ENCODE measurements at places on chromosomes 7 and 10. TPM values are rescaled to one million over a fixed set of nuclear protein-coding genes. Genes with fewer than 3 reads are reported as not detected.

The PRSS37 gene
- total RNA-seq, result not detected

The PRR15 gene
- total RNA-seq, result 11.7 TPM

The FAM237B gene
- not detected for total RNA-seq

The FXYD4 gene
- not detected for total RNA-seq

The CLCN1 gene
- total RNA-seq, result not detected

The HOXA7 gene
- total RNA-seq, result 16.8 TPM

The SPACDR gene
- total RNA-seq, result 0.89 TPM

The GATA3 gene
- total RNA-seq, result 0.76 TPM

The STEAP4 gene
- not detected for total RNA-seq

The ZPBP gene
- total RNA-seq, result not detected

The TFR2 gene
- total RNA-seq, result 0.33 TPM

The SAMD9L gene
- total RNA-seq, result under 0.01 TPM

The PAX4 gene
- total RNA-seq, result not detected

The AKR1C8 gene
- total RNA-seq, result not detected

The PAPOLB gene
- under 0.01 TPM for total RNA-seq

The DLX5 gene
- not detected for total RNA-seq

The EZH2 gene
- total RNA-seq, result 17.8 TPM

The ZNF679 gene
- not detected for total RNA-seq

The LDB3 gene
- total RNA-seq, result under 0.01 TPM

The ANKIB1 gene
- total RNA-seq, result 23.8 TPM

The TMEM130 gene
- total RNA-seq, result 1.0 TPM

The ARL4A gene
- 15.2 TPM for total RNA-seq

The HOXA3 gene
- total RNA-seq, result 86.7 TPM

The COL13A1 gene
- total RNA-seq, result 2.3 TPM

The HOXA4 gene
- total RNA-seq, result 6.7 TPM

The SFTPA1 gene
- not detected for total RNA-seq

The IKZF1 gene
- under 0.01 TPM for total RNA-seq

The FZD1 gene
- total RNA-seq, result 15.8 TPM

The CCDC172 gene
- total RNA-seq, result not detected

The TDRD1 gene
- not detected for total RNA-seq

The HSPA12A gene
- 36.4 TPM for total RNA-seq

The PRLHR gene
- total RNA-seq, result not detected

The MCM10 gene
- total RNA-seq, result 13.9 TPM

The FBXL13 gene
- total RNA-seq, result 0.49 TPM
